ENCODE measurements at places on chromosomes 3 and 15.
A peak's percentile ranks its signal among the peaks of the same experiment; 100 is the strongest.

GRCh38 chr3:13379201-13379830 lies 40.8 kb downstream of the NUP210 start:
- DNase-seq = peak; percentile 27

DNA sequence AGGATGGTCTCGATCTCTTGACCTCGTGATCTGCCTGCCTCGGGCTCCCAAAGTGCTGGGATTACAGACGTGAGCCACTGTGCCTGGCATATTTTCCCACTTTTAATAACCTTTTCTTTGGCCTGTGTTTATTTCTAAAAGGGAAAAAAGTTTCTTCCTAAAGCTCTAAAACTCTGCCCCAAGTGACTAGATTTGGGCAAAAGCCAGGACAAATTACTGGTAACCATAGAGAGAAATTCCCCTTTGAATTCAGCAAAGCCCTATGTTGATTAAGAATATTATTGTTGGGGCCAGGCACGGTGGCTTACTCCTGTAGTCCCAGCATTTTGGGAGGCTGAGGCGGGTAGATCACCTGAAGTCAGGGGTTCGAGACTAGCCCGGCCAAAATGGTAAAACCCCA lies 11.5 kb upstream of the TRPM7 start:
- DNase-seq = no peak

DNA sequence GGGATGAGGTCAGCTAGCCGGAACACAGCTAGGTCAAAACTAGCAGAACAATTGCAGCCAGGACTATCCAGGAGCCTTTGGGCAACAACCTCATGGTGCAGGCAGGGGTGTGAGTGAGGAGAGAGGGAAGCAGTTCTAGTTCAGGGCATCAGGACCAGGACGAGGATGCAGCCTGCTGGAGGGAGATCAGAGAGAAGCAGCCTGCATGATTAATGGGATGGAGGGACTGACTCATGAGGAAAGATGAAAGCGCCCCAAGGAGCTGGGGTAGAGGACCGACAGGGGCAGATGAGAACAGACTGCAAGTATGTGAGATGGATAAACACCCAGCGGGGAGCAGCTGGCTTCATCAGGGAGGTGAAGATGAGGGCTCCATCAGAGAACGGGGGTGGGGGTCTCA lies 37.9 kb upstream of the LRTM1 start:
- DNase-seq = no peak

GRCh38 chr3:113556316-113556945 lies 24.1 kb downstream of the SIDT1 start:
- DNase-seq = no peak

DNA sequence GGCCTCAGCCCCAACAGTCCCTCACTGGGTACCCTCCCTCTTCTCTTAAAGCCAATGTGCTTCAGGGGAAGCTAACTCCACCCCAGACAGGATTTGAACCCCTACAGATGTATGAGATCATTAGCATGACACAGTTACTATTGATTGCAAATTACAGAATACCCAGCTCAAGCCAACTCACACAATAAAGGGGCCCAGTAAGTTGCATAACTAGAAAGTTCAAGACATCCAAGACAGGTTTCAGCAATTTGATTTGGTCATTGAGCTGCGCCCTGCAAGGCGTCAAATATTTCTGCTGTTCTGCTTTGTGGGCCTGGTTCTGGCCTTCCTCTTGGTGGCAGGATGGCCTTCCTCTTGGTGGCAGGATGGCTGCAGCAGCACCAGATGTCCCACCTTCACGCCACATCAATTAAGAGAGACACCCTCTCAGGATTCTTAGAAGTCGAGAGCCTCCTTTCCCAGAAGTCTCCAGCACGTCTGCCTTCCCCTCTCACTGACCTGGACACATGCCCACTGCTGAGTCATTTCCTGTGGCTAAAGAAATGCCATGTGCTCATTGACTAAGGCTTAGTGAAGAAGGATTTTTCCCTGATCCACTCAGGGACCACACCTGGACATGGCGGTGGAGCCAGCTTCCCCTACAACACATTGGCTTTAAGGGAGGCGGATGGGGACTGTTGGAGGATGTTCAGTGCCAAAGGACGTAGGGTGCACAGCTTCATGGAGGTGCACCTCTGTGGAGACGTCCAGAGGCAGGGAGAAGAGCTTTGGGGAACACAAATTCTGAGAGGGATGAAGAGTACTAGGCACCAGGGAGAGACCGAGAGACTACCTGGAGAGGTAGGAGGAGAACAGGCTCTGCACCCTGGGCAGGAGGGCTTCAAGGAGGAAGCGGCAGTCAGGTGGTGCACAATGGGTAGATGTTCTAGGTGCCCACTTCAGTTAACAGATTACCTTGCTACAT lies 49.1 kb downstream of the DNASE1L3 start:
- DNase-seq = peak; percentile 60

GRCh38 chr15:65418596-65418995 lies 4.2 kb downstream of the IGDCC4 start:
- DNase-seq = no peak

- peak; percentile 96 for DNase-seq
These were observed at the start of gene APPL1 for GRCh38 chr3:57227204-57227929. TSS of gene APPL1 (plus strand) at chr3:57227729. CDS start at chr3:57227884, 155 bp downstream.

DNA sequence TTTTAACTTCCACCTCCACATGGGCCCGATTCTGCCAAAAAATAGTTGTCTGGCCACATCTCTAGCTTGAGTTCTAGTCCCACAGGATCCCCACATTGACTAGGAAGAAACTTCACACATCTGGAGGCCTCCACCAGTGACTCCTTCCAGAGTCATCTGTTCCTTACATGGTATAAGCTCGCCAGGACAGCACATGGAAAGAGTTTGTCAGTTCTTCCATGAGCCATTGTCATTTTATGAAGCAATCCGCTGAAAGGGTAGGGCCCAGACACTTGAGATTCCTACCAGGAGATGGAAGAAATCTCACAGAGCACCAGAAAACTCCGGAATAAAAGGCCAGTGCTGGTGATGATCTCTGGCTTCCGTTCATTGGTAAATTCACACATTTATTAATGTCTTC lies 350.5 kb upstream of the ICE2 start:
- DNase-seq = no peak

GRCh38 chr3:196537319-196537984 lies 22.3 kb upstream of the SMCO1 start:
- no peak for DNase-seq

DNA sequence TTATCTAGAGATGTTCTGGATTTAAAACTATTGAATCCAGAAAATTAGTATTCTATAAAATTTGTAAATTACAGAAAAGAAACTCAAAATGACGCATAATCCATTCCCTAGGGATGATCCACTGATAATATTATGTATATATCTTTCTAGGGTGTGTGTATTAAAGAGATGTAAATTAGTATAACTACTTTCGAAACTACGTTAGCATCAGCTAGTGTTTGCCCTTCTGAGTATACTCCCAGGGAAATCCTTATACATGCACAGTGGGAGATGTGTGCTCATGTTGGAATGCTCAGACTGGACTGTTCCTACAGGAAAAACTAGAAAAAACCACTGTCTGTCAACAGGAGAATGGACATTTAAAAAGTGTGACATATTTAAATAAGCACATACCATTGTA lies 36.4 kb downstream of the ACAA1 start:
- DNase-seq = no peak

DNA sequence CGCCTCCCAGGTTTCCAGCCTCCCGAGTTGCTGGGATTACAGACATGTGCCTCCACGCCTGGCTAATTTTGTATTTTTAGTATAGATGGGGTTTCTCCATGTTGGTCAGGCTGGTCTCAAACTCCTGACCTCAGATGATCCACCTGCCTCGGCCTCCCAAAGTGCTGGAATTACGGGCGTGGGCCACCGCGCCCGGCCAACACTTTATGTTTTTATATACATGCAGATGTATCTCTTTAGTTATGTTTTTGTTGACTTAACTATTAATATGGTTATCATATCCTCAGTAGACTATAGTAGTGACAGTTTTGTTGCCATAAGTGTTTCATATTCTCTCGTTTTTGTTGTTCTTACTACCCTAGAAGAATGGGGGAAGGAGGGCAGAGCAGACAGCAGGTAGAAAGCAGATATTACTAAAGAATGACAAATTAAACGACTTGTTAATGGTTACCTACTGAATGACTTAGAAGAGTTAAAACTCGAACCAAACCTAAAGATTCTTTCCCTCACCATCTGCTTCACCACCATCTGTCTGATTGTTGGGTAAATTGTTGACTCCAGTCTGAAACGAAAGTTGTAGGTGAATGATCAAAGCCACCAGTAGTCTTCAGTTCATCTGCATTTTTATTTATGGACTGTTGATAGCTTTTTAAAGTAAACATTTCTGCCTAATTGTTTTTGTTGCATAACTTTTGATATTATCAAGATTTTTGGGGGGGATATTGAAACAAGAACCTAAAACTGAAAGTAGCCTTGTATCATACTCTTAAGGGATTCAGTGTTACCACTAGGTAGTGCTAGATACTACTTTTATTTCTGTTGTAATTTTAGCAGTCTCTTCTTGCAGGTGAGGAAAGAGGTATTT lies 89.3 kb downstream of the RASA2 start:
- no peak for DNase-seq

- DNase-seq = no peak
These were observed 16.9 kb downstream of the C3orf22 start for GRCh38 chr3:126541628-126542339.

- DNase-seq = no peak
These were observed 119.8 kb upstream of the SLCO3A1 start for GRCh38 chr15:91733661-91734060.

GRCh38 chr3:47163169-47164006 lies 525 bp downstream of the SETD2 start:
- DNase-seq = peak; percentile 48

DNA sequence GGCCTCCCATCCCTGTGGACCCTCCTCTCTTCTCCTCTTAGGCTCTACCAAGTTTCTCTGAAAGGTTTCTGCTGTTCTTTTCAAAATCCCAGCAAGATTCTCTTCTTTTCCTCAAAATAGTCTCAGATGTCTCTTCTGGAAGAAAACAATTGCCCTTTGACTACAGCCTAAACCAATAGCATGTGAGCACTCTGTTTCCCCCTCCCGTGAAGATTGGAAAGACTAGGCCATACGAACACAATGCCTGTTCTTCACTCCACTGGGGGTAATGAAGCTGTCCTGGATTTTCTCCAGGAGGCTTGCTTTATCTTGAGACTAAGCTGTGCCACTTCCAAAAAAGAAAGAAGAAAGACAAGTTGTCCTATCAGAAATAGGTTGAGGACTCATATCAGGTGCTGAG lies 178.7 kb upstream of the MCTP2 start:
- no peak for DNase-seq

DNA sequence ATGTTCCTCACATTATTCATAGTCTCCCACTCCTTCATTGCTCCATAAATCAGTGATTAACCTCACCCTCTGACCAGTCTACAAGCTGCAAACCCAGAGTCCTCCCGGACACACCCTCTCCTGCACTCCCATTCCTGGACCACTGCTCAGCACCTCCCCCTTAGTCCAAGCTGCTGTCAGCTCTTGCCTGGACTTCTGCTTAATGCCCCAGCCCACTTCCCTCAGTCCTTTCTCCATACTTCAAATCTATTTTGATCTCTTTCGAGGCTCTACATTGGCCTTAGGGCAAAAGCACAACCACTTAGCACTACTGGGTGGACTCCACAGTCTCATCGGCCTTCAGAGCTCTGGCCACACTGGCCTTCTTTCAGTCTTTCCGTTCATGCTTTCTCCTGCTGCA lies 79.4 kb upstream of the FAM98B start:
- no peak for DNase-seq

GRCh38 chr3:62164196-62164595 lies 209.2 kb downstream of the FEZF2 start:
- no peak for DNase-seq

GRCh38 chr3:97990624-97991292 lies 18.5 kb upstream of the RIOX2 start:
- no peak for DNase-seq

- no peak for DNase-seq
These were observed 843.6 kb upstream of the NECTIN3 start for GRCh38 chr3:110227991-110228390.

- no peak for DNase-seq
These were observed 27.6 kb downstream of the GPR176 start for GRCh38 chr15:39892418-39892817.

- no peak for DNase-seq
These were observed 29.5 kb downstream of the PFN2 start for GRCh38 chr3:149941186-149941585.

- no peak for DNase-seq
These were observed 20.9 kb downstream of the TP63 start for GRCh38 chr3:189652042-189652441.

DNA sequence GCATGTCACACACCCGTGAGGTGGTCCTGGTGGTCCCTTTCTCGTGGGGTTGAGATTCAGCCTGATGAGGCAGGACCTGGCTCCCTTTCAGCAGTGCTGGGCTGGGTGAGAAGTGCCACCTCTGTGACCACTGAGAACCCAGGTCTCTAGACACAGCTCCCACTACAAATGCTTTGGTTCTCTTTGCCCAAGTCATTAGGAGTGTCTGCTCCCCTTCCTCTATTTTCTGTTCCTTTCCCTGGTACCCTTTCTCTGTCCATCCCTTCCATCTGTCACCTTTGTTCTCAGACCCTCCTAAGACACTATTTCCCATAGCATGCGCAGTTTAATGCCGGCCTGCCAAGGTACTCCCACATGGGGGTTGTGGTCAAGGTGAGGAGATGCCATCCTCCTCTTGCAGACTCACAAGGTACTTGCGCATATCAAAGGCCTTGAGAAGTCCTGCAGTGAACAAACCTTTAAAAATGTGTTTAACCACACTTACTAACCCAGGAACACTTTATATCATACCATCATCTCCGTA lies 297.7 kb downstream of the LRTM1 start:
- no peak for DNase-seq

- no peak for DNase-seq
These were observed 18.6 kb downstream of the TMEM158 start for GRCh38 chr3:45207446-45207845.
